NCI-H345 (cell line): ENCODE measurements at places on chromosomes 6 and 20.

- no peak for DNase-seq
Observed at GRCh38 chr20:57610261-57610952, 9.8 kb downstream of the ZBP1 start.

DNA sequence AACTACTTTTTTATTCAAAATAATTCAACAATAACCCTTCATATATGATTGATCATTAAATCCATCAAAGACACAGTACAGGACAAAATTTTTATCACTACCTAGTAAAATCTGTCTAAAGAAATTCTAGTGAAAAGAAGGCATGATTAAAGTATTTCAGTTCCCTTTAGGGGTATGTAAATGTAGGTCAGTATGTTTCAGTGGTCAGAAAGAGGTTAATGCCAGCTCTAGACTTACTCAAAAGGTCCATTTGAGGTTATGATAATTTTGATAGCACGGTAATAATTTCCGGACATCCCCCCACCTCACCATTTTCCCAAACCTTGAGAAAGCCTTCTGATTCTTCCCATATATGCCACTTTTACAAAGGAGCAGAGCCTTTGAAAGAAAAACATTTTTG lies 193.5 kb upstream of the ID4 start:
- DNase-seq = no peak

DNA sequence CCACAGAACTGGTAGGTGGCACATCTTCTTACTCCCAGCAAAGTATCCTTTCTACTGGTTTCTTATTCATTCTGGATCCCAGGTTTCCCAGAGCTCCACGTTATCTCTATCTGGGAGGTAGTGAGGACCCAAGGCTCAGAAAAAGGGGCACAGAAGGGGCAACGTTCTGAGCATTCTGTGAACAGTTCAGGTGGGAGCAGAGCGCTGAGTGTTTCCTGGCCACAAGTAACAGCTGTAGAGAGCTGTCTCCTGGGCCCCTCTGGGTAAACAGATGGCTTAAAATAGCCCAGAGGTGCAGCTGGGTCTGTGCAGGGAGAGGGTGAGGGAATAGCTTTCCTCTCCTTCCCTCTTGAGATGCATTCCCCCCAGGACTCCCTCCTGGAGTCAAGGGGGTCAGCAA lies 2.1 kb downstream of the APOBEC2 start:
- DNase-seq = peak; percentile 10

DNA sequence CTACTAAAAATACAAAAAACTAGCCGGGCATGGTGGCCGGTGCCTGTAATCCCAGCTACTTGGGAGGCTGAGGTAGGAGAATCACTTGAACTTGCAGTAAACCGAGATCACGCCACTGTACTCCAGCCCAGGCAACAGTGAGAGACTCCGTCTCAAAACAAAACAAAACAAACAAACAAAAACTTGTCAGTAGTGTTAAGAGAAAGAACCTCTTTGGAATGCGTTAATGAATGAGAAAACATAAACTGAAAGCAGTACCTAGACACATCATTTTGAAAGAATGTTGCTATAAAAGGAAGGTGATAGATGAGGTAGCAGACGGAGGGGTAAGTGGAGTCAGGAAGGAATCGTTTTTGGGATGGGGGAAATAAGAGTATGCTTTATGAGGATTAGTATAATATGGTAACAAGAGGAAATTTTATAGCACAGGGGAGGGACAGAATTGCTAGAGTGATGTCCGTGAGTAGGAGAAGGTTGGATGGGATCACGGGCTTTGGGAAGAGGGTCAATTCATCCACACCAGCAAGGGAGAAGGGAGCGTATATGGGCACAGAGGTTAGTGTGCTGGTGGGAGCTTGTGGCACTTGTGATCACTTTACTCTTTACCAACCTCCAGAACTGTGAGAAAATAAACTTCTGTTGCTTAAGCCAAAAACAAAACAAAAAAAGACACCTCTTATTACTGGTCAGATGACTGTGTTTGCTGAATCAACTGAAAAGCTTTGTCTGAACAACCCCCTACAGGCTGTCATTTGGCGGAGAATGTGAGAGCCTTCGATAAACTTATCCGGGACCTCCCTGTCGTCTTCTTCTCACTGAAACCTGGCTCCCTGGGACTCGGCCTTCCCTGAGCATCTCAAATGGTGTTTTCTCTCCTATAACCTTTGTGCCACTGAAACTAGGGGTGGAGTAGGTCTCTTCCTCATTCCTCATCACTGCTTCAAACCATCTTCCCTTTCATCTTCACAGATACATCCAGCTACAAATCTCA lies 48.9 kb upstream of the TFAP2A start:
- no peak for DNase-seq

- no peak for DNase-seq
Observed at GRCh38 chr6:167152862-167153261, 4.9 kb downstream of the GPR31 start.

- DNase-seq = no peak
Observed at GRCh38 chr6:137651591-137652335, 157.6 kb upstream of the OLIG3 start.

GRCh38 chr20:21685981-21686380 lies 19.5 kb upstream of the PAX1 start:
- no peak for DNase-seq

DNA sequence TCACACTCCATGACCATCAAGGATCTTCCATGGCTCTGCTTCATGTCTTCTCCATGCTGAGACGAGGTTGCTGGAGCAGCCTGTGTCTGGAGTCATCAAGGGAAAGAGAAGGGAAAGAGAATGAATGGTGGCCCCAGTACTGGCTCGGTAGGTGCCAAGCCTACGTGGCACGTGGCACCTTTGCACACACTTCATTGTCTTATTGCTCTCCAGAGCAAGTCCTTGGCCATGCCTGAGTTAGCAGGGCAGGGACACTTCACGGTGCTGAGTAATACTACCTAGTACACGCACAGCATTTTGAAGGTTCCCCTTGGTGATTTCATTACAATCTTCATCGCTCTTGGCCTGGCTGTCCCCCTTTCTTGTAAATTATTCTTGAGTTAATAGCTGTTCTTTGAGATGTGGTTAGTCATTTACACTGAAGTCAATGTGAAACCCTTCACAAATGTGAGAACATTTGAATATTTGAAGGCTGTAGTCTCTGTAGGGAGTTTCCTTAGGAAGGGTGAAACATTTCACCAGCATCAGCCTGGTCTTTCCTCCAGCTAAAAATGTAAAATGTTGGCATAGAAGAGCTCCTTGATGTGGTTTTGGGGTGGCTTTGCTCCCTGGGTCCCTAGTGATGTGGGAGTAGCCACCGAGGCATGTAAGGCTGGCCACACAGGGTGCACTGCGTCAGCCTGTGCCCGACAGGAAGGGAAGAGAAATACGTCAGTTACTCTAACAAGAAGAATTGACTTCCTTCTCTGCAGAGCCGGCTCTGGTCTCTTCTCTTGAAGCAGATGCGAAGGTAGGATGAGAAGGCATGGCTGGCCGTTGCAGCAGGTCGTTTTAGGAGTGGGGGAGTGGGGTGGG lies at the start of gene SYTL3:
SYTL3 (plus strand) TSS at position 766 of the 855 bp plus-strand sequence. CDS start 13,215 bp downstream, outside the sequence.
- peak; percentile 31 for DNase-seq

DNA sequence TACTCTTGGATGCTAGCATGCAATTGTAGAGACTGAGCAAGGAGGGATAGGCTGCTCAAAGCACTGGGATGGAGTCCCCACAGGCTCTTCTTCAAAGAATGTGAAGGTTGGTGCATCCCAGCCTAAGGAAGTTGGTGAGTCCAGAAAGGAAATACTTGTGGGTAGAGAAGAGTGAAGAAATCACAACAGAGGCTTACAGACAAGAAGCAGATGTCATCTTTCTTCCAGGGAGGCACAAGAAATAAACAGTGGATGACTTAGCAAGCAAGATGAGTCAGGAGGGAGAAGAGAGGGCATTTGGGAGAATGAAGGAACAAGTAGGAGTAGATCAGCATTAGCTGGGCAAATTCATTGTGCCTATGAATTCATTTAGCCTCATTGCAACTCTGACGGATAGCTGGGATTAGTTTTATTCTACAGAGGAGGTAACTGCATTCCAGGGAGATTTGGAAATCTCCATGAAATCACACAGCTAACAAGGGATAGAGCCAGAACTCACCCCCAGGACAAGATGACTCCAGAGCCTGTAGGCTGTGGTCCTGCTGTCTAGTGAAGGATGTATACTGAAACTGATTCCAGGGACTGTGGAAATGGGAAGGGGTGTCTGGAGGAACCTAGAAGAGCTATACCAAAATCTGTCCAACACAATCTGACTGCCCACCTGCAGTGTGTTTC lies 125.8 kb upstream of the SPTLC3 start:
- no peak for DNase-seq

- no peak for DNase-seq
Observed at GRCh38 chr6:32887616-32888015, 33.6 kb downstream of the PSMB9 start.
